ENCODE measurements at places on chromosomes 16 and 17. TPM values are rescaled to one million over a fixed set of nuclear protein-coding genes. Genes with fewer than 3 reads are reported as not detected.

CREBBP gene
- 63.7 TPM for total RNA-seq

PRAC2 gene
- not detected for total RNA-seq

NOMO2 gene
- 58.2 TPM for total RNA-seq

DNA sequence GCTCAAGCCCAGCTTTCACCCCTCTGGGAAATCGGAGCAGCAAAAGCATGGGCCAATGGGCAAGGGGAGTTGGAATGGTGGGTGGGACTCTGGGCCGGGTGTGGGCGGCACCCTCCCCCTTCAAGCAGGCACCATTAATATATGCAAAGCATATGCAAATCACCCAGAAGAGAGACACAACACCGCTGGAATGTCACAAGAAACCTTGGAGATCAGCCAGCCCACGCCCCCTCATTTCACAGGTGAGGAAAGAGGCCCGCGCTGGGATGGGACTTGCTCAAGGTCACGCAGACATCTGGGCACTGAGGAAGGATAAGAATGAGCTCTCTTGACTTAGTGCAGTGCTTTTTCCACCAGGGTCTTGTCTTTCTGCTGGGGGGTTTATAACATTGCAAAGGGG is 4.8 kb downstream of the SRCIN1 start:
- H3K4me1 ChIP-seq = peaks cover 11% of the 10 kb centered on the region
- H3K36me3 ChIP-seq = no peaks in the 10 kb centered on the region
- DNase-seq = no peak
- no peaks in the 10 kb centered on the region for H3K27me3 ChIP-seq
- no peak overlapping the region for H3K27ac ChIP-seq

DNA sequence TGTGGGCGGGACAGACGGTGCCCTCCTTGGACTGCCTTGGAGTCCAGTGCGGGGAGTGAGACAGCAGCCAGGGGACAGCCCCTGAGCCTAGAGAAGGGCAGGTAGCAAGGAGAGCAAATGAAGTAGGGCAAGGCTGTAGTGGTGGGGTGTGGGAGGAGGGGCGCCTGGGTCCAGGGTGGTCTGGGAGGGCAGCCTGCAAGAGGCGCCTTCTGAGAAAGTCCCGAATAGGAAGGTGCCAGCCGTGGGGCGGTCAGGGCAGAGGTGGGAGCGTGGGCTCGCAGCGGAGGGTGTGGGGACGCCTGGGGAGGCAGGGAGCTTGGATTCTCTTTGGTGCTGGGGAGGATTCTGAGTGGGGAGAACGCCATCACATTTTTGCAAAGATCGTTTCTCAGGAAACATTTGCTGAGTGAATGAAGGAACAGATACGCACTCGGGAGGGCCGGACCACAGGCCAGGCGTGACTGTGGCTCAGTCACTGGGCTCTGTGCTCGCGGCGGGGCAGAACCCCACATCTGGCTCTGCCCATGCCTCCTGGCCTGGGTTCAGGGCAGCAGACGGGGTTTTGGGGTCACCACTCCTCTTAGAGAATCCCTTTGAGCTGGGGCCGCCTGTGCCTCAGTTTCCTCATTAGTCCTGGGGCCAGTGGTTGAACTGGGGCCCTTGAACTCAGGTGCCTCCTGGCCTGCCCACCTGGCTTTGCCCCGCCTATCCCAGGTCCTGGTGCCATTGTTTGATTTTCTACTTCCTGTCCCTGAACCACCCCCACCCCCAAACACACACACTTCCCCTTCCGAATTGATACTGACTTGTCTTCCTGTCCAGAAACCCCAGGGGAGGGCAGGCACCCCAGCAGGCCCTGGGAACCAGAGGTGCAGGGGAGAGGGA is 4.2 kb downstream of the SNN start:
- DNase-seq = no peak
- H3K27ac ChIP-seq = peak overlapping the region; percentile 25
- peaks cover 6% of the 10 kb centered on the region for H3K4me1 ChIP-seq
- H3K4me3 ChIP-seq = no peak overlapping the region
- no peaks in the 10 kb centered on the region for H3K27me3 ChIP-seq
